ENCODE measurements at places on chromosomes 16 and 17.

DNA sequence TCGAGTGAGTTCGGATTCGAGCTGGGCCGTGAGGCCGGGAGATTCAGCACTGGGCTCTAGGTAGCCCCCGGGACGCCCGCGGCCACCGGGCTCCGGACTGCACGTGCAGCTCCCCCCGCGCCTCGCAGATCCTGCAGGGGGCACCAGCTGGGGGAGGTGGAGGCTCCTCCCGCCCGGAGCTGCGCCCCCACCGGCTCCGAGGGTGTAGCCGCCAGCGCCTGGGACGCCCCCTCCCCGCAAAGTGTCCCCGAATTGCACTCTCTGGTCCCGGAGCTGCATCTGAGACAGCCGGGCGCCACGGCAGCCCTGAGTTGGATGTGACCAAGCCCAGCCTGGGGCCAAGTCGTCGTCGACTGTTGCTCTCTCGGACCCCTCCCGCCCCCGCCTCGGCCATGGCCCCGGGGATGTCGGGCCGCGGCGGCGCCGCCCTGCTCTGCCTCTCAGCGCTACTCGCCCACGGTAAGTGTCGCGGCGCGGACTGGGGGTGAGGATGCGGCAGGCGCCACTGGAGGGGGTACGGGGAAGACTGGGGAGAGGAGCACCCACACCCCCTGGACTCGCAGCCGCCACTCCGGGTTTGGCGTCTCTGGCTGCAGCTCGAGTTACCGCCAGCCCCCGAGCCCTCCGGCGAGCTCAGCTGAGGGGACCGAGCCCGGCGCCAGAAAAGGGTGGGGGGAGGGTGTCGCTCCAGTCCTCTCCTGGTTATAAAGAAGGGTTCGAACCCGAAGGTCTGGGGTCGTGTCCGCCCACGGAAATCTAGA lies 1.5 kb downstream of the TMEM132E start:
- no peak for DNase-seq

DNA sequence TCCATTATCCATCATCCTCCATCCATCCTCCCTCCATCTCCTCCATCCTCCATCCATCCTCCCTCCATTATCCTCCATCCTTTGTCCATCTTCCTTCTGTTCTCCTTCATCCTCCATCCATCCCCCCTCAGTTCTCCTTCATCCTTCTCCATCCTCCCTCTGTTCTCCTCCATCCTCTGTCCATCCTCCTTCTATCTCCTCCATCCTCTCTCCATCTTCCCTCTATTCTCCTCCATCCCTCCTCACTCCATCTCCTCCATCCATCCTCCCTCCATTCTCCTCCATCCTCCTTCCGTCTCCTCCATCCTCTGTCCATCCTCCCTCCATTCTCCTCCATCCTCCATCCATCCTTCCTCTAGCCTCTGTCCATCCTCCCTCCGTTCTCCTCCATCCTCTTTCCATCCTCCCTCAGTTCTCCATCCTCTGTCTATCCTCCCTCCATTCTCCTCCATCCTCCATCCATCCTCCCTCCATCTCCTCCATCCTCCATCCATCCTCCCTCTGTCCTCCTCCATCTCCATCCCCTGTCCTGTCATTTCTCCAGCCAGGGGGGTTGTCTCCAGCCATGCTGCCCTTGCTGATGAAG lies 143.7 kb downstream of the SDK2 start:
- no peak for DNase-seq

GRCh38 chr17:38663964-38664644 lies 10.7 kb downstream of the EPOP start:
- no peak for DNase-seq

- DNase-seq: no peak
These were observed 94.9 kb downstream of the TMEM132E start for GRCh38 chr17:34673995-34674890.

- DNase-seq: no peak
These were observed 26.6 kb upstream of the CHMP6 start for GRCh38 chr17:80964859-80965580.

DNA sequence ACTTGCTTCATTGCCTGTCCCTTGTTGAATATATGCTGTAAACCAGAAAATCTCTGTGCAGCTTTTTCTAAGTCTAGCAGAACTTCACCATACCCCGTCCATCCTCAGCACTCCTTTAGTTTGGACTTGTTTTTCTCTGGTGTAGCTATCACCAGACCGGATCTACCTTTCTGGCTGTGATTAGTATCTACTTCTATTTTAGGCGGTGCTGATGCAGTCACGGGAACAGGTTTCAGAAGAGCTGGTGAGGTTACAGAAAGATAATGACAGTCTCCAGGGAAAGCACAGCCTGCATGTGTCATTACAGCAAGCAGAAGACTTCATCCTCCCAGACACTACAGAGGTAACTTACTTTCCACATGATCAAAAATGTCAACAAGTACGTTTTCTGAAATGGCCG lies 46.4 kb downstream of the NUP88 start:
- no peak for DNase-seq

DNA sequence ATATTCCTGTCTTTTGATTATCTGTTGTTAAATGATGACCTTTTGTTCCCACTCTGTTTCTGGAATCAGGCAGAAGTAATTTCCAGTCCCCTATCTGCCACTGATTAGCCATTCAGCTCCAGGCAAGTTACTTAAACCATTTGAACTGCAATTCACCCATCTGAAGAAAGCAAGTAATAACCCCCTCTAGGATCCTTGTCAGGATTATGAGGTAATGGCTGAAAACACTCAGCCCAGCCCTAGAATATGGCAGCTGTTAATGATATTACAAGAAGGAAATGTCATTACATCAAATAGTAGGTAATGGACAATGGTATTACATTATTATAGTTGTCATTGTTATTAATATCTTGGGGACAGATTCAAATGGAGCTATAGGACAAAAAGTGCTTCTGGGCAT lies 16.0 kb upstream of the SLC47A1 start:
- no peak for DNase-seq

- no peak for DNase-seq
These were observed 9.6 kb downstream of the HIC1 start for GRCh38 chr17:2064520-2064971.

DNA sequence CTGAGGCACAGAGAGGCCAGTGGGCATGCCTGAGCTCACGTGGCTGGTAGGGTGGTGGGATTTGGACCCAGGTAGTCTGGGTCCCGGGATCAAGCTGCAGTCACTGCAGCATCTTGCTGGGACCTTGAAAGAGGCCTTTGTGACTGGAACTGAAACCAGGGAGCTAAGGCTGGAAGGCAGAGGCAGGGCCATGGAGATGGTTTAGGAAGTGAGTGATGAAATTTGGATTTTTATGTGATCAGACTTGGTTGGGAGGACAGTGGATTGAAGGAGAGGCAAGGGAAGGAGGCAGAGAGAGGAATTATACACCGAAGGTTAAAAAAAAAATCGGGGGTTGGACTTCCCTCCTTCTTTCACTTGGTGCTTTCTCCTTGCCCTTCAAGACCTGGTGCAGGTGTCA lies 255.4 kb upstream of the CACNG5 start:
- no peak for DNase-seq

DNA sequence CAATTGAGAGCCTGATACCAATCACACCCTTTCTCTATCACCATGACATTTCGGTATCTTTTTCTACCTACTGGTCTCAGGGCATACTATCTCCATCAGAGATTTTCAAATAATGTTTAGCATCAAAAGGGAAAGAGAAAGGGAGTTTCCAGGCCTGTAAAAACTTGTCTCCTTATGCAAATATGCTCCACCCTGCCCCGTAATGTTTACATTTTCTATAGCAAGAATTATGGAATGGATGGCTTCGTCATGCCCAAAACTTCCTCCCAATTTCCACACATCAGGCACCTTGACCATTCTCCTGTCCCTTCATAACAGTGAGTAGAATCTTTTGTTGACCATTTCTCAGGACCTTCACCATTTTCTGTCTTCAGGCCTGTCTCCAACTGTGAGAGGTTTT lies 30.9 kb upstream of the HLF start:
- DNase-seq: no peak
